ENCODE measurements at places on chromosomes 7 and 10. TPM values are rescaled to one million over a fixed set of nuclear protein-coding genes. Genes with fewer than 3 reads are reported as not detected.

TMEM26 gene
- 35.7 TPM for total RNA-seq

HOXA9 gene
- total RNA-seq, result 26.4 TPM

ABCB1 gene
- 21.2 TPM for total RNA-seq

GLI3 gene
- 105 TPM for total RNA-seq

PRKG1 gene
- 136 TPM for total RNA-seq

C10orf95 gene
- not detected for total RNA-seq

KIF11 gene
- not detected for total RNA-seq

CLDN12 gene
- total RNA-seq, result 7.4 TPM

SEMA3E gene
- total RNA-seq, result 15.8 TPM

NPFFR1 gene
- 2.1 TPM for total RNA-seq

CDNF gene
- total RNA-seq, result 2.6 TPM

XRCC2 gene
- 0.37 TPM for total RNA-seq

- no peak overlapping the region for H3K27ac ChIP-seq
- no peak for DNase-seq
- no peaks in the 10 kb centered on the region for H3K4me1 ChIP-seq
- no peaks in the 10 kb centered on the region for H3K36me3 ChIP-seq
- H3K27me3 ChIP-seq, result no peaks in the 10 kb centered on the region
Observed at GRCh38 chr10:116783011-116783655, 40.8 kb upstream of the HSPA12A start.

DNA sequence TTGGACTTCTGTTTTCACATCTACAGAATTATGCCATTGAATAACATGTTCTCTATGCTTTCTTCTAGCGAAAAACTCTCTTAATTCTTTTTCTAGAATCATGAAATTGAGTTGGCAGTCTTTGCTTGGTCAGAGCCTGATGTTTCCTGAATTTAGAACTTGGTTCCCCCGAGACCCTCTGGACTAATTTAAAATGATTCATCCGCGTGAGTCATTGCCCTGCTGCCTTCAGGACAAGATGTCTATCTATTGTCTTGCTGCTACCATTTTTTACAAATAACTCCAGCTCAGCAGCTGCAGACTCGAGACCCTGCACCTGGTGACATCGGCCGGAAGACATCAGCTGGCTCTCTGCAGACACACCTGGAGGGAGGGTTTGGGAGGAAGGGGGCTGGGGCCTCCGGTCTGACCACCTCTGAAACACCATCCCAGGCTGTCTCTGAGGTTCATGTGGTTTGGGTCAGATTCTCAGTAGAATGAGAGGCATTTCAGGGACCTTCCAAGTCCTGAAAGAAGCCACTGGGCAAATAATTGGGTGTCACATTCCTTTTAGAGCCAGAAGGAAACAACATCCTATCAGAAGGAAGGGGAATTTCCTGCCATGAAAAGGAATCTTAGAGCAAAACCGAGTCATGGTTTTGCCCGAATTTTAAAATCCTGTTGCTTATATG lies 20.9 kb upstream of the KLF6 start:
- H3K27me3 ChIP-seq, result no peaks in the 10 kb centered on the region
- H3K4me1 ChIP-seq, result no peaks in the 10 kb centered on the region
- H3K27ac ChIP-seq, result peak overlapping the region; percentile 92
- H3K36me3 ChIP-seq, result no peaks in the 10 kb centered on the region
- peak; percentile 52 for DNase-seq

- no peaks in the 10 kb centered on the region for H3K27me3 ChIP-seq
- H3K4me1 ChIP-seq, result no peaks in the 10 kb centered on the region
- H3K27ac ChIP-seq, result no peak overlapping the region
Observed at GRCh38 chr10:96721207-96721572, 876 bp upstream of the PIK3AP1 start.

DNA sequence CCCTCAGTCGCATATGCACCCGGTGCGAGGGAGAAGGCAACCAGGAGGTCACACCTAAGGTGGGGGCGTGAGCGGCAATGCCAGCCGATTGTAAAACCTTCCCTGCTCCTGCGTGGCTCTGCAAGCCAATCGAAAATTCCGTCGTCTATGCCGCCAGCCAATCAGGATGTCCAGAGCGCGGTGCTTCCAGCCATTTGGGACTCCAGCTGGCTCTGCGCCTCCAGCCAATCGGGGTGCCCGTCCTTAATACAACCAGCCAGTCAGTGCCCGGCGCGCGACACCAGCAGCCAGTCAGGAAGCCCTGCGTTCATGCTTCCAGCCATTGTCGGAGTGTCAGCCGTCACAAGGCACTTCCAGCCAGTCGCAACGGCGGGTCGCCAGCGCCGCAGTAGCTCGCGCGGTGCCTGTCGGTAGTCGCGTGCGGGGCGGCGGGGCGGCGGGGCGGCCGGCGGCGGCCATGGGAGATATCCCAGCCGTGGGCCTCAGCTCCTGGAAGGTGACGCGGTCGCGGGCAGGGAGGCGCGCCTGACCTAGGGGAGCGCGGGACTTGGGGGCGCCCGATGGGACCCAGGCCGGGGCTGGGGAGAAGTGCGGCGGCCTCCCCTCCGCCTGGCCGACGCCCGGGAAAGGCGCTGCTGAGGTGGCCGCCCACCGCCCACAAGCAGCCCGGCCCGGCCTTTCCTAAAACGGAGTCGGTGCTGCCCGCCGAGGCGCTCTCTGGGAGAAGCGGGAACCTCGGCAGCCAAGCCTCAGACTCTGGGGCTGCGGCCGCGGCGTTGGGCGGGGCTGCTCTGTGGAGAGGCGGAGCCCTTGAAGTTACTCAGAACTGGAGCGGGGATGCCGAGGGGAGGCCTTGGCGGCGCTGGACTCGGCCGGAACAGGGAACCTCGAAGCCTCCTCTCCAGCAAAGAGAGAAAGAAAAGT lies at the start of gene AKR1E2:
Gene AKR1E2, plus strand, starts transcription at position 340 of the 924 bp plus-strand sequence. Its CDS starts 118 bp downstream, at position 458.
- H3K36me3 ChIP-seq, result no peaks in the 10 kb centered on the region
- peak; percentile 83 for DNase-seq
- H3K27ac ChIP-seq, result peak within 1 kb of the TSS; percentile 88
- no peaks in the 10 kb centered on the region for H3K4me1 ChIP-seq
- peak within 1 kb of the TSS; percentile 26 for H3K4me3 ChIP-seq
- H3K27me3 ChIP-seq, result no peaks in the 10 kb centered on the region

GRCh38 chr7:24729365-24730017 lies 27.8 kb downstream of the GSDME start:
- peaks cover 7% of the 10 kb centered on the region for H3K4me1 ChIP-seq
- H3K36me3 ChIP-seq, result no peaks in the 10 kb centered on the region
- H3K27me3 ChIP-seq, result no peaks in the 10 kb centered on the region
- DNase-seq, result no peak
- H3K27ac ChIP-seq, result peak overlapping the region; percentile 61
- no peak overlapping the region for H3K4me3 ChIP-seq

DNA sequence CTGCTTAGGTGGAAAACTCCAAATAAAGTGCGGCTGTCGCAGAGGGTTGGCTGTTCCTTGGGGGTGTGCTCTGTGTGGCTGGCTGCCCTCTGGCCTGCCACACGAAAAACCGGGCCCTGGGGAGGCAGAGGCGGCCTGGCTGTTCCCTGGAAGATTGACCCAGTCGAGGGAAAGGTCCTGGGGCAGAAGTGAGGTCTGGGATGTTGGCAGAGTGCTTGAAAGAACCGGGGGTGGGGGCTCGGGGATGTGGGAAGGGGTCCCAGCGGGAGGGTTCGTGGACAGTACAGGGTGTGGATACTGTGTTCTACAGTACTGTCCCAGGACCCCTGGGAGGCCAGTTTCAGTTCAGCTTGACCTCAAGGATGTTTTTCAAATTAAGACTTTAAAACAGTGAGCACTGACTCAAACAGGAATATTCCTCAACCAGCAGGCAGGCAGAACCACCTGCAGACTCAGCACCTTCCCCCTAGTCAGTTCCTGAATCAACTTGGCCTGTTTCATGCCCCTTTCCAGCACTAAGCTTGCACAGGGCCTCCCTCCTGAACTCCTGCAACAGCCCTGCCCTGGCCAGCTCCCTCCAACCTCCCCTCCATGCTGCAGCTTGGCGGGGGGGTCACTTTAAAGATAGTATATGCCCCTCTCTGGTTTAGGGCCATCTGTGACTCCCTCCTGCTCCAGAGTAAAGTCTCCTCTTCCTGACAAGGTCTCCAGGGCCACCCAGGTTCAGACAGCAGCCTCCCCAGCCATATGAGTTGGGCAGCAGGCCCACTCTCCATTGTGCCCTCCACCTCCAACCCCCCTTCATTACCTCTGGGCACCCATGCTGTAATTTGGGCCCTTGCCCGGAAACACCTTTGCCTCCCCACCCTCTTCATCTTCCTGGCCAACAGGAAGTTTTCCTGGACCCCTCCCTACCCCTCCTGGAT lies 3.2 kb upstream of the ATP6V1F start:
- H3K27me3 ChIP-seq, result no peaks in the 10 kb centered on the region
- no peak overlapping the region for H3K4me3 ChIP-seq
- H3K4me1 ChIP-seq, result peaks cover 34% of the 10 kb centered on the region
- H3K36me3 ChIP-seq, result no peaks in the 10 kb centered on the region
- peak overlapping the region; percentile 84 for H3K27ac ChIP-seq
- peak; percentile 54 for DNase-seq

- H3K36me3 ChIP-seq, result no peaks in the 10 kb centered on the region
- no peaks in the 10 kb centered on the region for H3K27me3 ChIP-seq
- no peaks in the 10 kb centered on the region for H3K4me1 ChIP-seq
- H3K4me3 ChIP-seq, result no peak overlapping the region
- no peak for DNase-seq
Observed at GRCh38 chr7:140866926-140867325, 57.8 kb downstream of the BRAF start.

GRCh38 chr10:129192344-129193128 lies 274.5 kb upstream of the MGMT start:
- H3K4me3 ChIP-seq, result no peak overlapping the region
- no peaks in the 10 kb centered on the region for H3K4me1 ChIP-seq
- H3K27me3 ChIP-seq, result no peaks in the 10 kb centered on the region

DNA sequence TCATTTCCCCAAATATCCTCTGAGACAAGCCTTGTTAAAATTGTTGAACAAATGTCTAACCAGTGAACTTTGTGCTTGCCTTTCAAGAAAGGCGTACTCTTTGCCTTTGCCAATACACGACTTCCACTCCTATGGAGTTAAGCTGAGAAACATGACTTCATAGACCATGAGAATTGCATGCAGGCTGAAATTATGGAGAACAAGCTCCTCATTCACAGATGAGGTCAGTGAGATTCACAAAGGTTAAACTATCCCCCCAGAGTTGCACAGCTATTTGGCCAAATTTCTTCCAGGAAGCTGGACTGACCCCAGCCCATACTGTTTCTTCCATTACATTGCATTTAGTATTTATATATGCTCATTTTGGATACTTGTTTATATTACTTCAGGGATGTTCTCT lies 221.4 kb upstream of the SEMA3C start:
- H3K4me3 ChIP-seq, result no peak overlapping the region
- H3K4me1 ChIP-seq, result no peaks in the 10 kb centered on the region
- no peaks in the 10 kb centered on the region for H3K27me3 ChIP-seq
- no peak overlapping the region for H3K27ac ChIP-seq
- H3K36me3 ChIP-seq, result no peaks in the 10 kb centered on the region
- DNase-seq, result no peak

- no peak overlapping the region for H3K27ac ChIP-seq
- H3K27me3 ChIP-seq, result no peaks in the 10 kb centered on the region
- no peaks in the 10 kb centered on the region for H3K4me1 ChIP-seq
- no peaks in the 10 kb centered on the region for H3K36me3 ChIP-seq
Observed at GRCh38 chr10:19561181-19561580, 255.1 kb upstream of the PLXDC2 start.

DNA sequence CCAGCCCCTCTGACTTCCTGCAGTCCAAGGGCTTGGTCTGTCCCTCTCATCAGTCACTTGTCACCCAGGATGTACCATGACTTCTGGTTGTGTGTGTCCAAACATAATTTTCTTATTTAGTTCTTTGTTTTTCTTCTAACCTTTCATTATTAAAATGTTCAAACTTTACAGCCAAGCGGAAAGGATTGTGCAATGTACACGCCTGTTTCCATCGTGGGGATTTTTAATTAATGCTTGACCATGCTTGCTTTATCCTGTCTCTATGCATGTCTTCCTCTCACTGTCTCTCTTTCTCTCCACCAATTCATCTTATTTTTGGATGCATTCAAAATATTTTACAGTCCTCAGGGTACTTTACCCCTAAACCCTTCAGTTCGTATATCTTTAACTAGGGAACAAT lies 26.2 kb upstream of the ZNF488 start:
- no peaks in the 10 kb centered on the region for H3K36me3 ChIP-seq
- H3K4me3 ChIP-seq, result no peak overlapping the region
- no peaks in the 10 kb centered on the region for H3K27me3 ChIP-seq

DNA sequence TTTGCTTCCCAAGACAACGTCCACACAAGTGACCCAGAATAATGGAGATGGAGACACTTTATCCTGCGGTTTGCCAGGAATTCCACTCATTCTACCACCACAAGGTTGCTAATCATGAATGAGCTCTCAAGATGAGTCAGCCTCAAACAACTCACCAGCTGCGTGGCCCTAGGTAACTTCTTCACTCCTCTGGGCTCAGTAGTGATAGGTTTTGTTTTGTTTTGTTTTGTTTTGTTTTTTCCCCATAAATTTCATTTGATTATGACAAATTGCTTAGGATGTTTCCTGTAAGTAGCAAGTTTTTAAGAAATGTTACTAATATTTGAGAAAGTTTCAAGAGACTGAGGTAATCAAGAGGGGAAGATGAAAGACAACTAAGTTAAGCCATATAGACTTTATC lies 286.8 kb downstream of the PARD3 start:
- H3K27ac ChIP-seq, result no peak overlapping the region
- no peaks in the 10 kb centered on the region for H3K27me3 ChIP-seq
- H3K4me3 ChIP-seq, result no peak overlapping the region
- no peaks in the 10 kb centered on the region for H3K4me1 ChIP-seq
- no peaks in the 10 kb centered on the region for H3K36me3 ChIP-seq
- no peak for DNase-seq

DNA sequence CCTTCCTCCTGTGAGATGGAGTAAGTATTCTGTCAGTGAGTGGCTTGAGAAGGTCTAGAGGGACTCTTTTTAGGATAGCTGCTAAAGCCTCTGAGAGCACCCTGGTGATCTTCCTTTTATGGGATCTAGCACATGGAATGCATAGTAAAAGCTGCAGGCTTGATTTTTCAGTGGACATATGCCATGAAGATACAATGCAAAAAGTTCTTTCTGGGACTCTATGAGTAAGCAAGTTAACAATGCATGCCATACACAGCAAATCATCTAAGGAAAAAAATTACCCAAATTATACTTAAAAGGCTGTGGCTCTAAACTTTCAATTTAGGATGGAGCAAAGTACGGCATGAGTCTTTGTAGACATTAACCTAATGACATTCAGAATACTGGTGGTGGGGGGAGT lies 154.5 kb downstream of the SGMS1 start:
- no peaks in the 10 kb centered on the region for H3K4me1 ChIP-seq
- H3K27me3 ChIP-seq, result no peaks in the 10 kb centered on the region
- no peak overlapping the region for H3K4me3 ChIP-seq
- no peak overlapping the region for H3K27ac ChIP-seq

- H3K36me3 ChIP-seq, result no peaks in the 10 kb centered on the region
- peaks cover 8% of the 10 kb centered on the region for H3K4me1 ChIP-seq
- no peak for DNase-seq
- H3K27me3 ChIP-seq, result no peaks in the 10 kb centered on the region
- H3K4me3 ChIP-seq, result no peak overlapping the region
- peak overlapping the region; percentile 12 for H3K27ac ChIP-seq
Observed at GRCh38 chr10:72316748-72317435, 37.8 kb downstream of the DNAJB12 start.

GRCh38 chr10:114473776-114474175 lies 69.5 kb upstream of the AFAP1L2 start:
- H3K27ac ChIP-seq, result no peak overlapping the region
- no peaks in the 10 kb centered on the region for H3K4me1 ChIP-seq
- H3K4me3 ChIP-seq, result no peak overlapping the region
- H3K36me3 ChIP-seq, result no peaks in the 10 kb centered on the region

Measured in uterus (tissue), 4 donors.